NCI-H69 (cell line): ENCODE measurements at places on chromosomes 7 and 10.

- no peak for DNase-seq
Observed at GRCh38 chr10:21919117-21919516, 84.4 kb downstream of the DNAJC1 start.

GRCh38 chr10:27620430-27621397, 116.6 kb downstream of the RAB18 start:
- DNase-seq, result no peak

GRCh38 chr7:148382596-148382995, 208.0 kb upstream of the C7orf33 start:
- DNase-seq, result no peak

GRCh38 chr10:1577945-1578344, 159.4 kb downstream of the ADARB2 start:
- no peak for DNase-seq

- DNase-seq, result no peak
Observed at GRCh38 chr7:100432053-100432452, 2.4 kb downstream of the MEPCE start.

GRCh38 chr10:62805231-62806099, 945 bp downstream of the ADO start:
- DNase-seq, result peak; percentile 22

DNA sequence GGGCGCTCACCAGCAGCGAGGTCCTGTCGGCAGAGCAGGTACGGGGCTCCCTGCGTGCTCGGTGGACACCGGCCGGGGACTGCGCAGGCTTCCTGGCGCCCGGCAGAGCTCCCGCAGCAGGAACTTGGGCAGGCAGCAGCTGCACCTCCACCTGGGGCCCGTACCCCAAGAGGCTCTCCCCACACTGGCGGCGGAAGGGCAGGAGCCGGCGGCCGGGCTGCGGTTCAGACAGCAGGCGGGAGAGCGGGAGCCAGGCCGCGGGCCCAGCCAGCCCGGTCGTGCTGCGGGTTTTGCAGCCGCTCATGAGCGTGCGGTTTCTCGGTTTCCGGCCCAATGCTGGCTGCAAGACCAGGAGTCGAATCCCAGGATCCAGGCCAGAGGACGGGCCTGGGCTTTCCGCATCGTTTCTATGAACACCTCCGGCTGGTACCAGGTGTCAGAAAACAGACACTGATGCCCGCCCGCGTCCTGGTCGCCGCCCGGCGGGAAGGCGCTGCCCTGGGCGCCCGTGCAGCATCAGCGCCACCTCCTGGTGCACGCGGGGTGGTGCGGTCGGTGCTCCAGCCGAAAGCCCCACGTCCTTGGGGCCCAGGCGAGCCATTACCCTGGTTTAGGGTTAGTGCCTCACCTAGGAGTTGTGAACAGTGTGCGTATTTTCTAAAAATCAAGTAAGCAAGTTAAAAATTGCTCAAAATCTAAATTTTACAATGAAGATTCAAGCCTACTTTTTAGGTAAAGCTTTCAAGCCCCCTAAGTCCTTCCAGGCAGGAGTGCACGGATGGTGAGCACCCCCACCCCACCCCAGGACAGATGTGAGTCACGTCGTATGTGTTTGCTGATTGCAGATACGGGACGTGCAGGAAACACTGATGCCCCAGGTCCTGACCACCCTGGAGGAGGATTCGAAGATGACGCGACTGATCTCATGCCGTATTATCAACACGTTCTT, 47.4 kb upstream of the PRKAR1B start:
- DNase-seq, result peak; percentile 47

GRCh38 chr10:78920011-78920410, 148.8 kb upstream of the ZMIZ1 start:
- peak; percentile 65 for DNase-seq

GRCh38 chr10:131779661-131780394, 121.0 kb upstream of the PPP2R2D start:
- DNase-seq, result no peak
